Activated naive CD4-positive, alpha-beta T cell treated with Interleukin-2 at 50 U/mL for 16 hours (primary cell): ENCODE measurements at places on chromosomes 5 and 9.

GRCh38 chr9:120904978-120905301 lies 21.7 kb downstream of the TRAF1 start:
- no peak for DNase-seq

GRCh38 chr5:52702877-52703276 lies 84.8 kb upstream of the ITGA1 start:
- no peak for DNase-seq

- DNase-seq, result no peak
These were observed 1.3 kb downstream of the ASTN2 start for GRCh38 chr9:117413346-117414219.

DNA sequence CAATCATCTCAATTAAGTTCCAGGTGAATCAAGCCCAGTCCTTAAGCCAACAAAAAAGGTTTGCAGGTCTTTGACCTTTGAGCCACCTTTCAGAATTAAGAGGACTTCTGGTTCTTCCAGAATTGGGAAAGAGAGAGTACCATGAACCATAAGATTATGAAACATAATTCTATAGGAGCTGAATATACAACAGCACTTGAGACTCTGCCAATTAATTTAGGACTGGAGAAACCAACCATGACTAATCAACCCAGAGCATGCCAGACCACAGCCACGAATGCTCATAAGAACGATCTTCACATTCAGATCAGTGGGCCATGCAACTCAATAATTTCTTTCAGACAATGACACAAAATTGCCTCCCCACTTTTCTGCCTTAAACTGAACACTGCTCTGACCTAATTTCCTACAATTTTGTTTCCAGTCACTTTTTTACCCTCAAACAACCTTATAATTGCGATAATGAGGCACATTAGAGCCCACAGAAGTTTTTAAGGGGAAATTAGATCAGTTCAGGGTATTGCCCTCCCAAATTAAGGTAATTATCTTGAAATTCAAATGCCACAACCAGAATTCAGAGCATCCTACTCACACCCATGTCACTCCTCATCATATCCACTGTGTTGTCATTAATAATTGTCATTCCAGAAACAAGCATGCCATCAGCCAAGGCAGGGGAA lies 213.4 kb downstream of the ATPSCKMT start:
- DNase-seq, result no peak
